ENCODE measurements at places on chromosomes 7 and 10.

GRCh38 chr7:34776748-34777358, 118.8 kb downstream of the NPSR1 start:
- DNase-seq, result no peak

DNA sequence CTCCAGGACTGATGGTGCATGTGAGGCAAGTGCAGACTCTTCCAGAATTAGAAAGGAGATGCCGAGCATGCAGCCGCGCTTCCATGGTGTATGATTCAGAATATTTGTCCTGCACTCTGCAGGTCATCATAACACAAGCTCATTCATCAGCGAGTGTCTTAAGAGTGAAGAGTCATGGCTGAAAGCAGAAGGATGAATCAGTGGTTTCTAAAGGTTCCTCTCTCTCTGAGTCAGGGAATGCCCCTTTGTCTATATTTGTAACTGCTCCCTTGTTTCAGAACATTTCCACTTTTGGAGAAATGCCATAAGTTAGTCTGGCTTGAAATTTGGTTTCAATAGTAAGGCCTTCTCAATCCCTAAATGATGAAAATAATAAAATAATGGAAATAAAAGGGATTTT, 52.3 kb downstream of the HECW1 start:
- DNase-seq, result no peak

- DNase-seq, result no peak
These were observed 272.6 kb upstream of the DGKB start for GRCh38 chr7:15175152-15175551.

DNA sequence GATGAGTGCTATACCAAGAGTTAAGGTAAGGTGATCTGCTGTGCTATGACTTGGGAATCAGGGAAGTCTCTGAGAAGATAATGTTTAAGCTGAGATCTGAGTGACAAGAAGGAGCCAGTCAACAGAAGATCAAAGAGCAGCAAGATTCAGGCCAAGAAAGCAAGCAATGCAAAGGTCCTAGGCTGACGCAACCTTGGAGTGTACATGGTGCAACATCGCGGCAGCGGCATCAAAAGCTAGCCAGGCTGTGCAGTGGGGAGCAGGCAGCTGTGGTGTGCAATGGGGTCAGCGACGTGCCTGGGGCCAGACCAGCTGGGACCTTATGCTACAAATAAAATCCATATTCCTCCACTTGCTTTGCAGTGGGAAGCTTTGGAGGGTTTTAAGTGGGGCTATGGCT, 324.1 kb downstream of the LRMDA start:
- DNase-seq, result no peak

DNA sequence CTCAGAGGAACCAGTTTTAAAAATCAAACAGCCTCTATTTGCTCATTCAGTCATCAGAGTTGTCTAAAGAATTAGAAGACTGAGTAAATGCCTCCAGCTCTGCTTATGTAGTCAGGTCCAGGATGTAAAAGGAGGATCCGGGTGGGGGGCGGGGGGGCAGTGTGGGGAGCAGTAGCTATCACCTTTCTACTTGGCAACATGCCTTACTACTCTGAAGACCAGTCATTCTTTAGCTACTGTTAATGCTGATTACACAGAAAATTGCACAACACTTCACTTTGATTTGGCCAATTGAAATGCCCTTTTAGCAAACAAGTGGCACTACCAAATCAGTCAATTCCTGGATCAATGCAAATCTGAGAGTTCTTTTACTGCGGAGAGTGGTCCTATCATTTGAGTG, 164.2 kb downstream of the NXPH1 start:
- DNase-seq, result no peak

- DNase-seq, result no peak
These were observed 32.8 kb upstream of the STRIP2 start for GRCh38 chr7:129401228-129401966.

DNA sequence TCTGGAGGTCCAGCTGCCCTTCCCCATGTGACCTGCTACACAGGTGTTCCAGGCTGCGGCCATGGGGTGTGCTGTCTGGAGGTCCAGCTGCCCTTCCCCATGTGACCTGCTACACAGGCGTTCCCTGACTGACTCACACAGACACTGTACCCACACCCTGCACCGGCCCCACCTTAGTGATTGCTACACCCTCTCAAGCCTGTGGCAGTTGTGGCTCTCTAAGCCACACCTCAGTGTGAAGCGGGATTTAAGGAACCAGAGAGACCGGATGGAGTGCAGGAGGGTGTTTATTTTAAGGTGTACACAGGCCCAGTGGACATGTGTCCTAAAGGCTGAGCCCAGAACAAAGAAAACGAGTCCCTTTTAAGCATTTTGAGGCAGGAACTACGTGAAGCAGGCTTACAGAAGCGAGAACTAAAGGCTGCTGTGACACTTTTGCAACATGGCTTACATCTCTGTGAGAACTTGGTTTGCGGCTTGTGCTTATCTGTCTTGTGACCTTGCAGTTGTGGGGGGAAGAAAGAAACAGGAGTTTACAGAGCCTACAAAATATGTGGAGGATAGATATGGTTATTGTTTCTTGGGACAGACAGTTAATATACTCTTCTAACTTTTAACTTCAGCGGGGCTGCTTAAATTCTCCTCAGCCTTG, 326.4 kb downstream of the PAXIP1 start:
- DNase-seq, result no peak

GRCh38 chr7:2594599-2594998, 35.8 kb downstream of the IQCE start:
- DNase-seq, result no peak

DNA sequence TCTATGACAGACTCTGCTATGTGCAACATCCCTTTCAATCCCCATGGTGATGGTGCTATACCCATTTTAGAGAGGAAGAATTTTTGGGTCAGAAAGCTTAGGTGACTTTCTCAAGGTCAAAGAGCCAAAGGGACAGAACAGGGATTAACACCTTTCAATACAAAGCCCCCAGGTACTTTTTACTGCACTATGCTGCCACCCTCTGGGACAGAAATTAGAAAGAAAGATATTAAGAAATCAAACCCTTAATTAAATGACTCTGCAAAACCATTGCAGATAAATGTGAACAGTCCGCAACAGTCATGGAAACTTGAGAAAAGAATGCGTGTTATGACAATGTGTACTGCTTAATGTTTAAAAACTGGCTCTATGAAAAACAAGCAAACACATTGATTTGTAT, 673.7 kb downstream of the MAGI2 start:
- DNase-seq, result no peak

- DNase-seq, result no peak
These were observed 33.0 kb upstream of the EMX2 start for GRCh38 chr10:117509573-117509972.

- peak; percentile 34 for DNase-seq
These were observed 34.3 kb downstream of the INPP5A start for GRCh38 chr10:132571650-132572544.

DNA sequence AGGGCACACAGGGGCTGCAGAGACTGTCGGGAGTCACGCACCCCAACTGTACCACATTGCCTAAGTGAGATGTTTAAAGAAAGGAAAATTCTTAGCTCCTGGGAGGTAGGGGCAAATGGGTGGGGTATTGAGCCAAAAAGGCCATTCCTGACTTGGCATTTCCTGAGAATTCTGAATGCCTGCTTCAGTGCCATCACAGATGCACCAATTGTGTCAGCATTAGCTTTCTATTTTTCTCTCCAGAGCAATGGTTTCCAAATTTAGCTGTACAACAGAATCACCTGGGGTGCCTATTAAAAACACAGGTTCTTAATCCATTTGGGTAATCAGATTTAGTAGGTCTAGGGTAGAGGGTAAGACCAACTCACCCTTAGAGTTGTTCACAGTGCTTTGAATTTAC, 43.1 kb downstream of the LSMEM1 start:
- no peak for DNase-seq

DNA sequence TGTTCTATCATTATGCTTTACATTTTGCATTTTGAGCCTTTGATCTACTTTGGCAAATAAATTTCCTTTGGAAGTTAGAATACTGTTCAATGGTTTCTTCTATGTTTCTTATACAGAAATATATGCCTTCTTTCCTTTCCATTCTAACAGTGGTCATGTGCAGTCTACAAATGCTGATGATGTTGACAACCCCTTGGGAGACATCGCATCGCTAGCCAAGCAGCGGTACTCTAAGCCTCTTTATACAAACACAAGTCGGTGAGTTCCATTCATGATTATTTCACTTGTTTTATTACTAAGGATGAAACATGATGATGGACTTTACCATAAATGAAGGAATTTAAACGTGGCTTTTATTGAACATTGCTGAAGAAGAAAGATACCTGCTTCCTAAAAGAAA, 48.1 kb upstream of the ZPBP start:
- no peak for DNase-seq

DNA sequence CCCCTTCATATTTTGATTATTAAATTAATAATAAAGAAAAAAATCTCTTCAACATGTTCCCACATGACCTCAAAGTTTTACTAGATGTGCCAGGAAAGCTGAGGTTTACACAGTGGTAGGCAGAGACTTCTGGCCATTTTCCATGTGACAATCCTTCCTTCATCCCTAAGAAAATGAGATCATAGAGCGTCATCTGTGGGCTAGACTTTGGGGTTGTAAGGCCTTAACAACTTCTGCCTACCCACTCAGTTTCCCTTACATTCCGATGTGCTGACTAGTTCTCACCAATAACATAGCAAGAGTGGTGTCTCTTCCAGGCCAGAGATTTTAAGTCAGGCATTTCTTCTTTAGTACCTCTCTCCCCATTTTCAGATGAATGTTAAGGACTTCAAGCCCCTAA, 171.1 kb upstream of the PHF14 start:
- no peak for DNase-seq

- no peak for DNase-seq
These were observed 124.2 kb downstream of the ARHGAP22 start for GRCh38 chr10:48480397-48481374.

DNA sequence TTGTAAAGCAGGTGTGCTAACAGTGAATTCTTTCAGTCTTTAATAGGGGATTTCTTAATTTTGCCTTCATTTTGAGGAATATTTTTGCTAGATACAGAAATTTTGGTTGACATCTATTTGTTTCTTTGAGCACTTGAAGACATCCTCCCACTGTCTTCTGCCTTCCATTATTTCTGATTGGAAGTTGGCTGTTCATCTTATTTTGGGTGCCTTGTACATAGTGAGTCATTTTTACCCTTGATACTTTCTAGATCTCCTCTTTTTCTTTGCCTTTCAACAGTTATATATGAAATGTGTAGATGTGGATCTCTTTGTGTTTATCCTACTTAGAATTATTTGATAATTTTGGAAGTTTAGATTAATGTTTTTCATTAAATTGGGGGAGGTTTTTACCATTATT, 631.0 kb downstream of the AUTS2 start:
- no peak for DNase-seq

DNA sequence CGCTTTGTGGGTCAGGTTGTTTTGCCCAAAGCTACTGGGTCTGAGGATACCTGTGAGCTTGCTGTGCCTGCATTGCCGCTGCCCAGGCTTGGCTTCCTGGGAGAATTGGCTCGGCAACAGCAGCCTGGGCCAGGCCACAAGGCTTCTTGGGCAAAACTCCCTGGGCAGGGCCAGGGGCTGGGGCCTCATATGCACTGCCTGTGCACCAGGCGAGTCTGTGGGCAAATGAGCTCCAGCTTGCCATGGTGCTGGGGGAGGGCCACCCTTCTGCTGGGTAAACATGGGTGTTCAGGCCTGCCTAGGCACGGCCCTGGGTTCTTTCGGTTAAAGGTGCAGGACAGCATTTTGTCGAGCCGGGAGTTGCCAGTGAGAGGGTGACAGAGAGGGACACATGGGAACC, 19.4 kb downstream of the ZMIZ1 start:
- DNase-seq, result no peak

- DNase-seq, result no peak
These were observed 163.8 kb downstream of the SVIL start for GRCh38 chr10:29470843-29471543.

DNA sequence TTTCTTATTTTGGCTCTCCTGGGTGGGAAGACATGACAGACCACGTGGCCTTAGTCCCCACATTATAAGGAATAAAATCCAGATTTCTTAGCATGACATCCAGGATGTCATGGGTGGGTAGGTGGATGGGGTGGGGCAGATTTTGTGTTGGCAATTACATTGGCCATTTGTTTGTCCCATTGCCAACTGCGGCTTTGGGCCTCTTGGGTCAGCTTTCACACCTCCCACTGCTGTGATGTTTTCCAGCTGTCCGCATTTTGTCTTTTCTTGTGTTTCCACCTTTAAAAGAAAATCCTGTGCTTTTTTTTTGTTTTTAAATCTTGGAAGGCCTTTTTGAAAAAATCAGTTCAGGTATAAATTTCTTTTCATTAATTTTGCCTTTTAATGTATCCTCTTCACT, 237.0 kb downstream of the SDK1 start:
- no peak for DNase-seq

DNA sequence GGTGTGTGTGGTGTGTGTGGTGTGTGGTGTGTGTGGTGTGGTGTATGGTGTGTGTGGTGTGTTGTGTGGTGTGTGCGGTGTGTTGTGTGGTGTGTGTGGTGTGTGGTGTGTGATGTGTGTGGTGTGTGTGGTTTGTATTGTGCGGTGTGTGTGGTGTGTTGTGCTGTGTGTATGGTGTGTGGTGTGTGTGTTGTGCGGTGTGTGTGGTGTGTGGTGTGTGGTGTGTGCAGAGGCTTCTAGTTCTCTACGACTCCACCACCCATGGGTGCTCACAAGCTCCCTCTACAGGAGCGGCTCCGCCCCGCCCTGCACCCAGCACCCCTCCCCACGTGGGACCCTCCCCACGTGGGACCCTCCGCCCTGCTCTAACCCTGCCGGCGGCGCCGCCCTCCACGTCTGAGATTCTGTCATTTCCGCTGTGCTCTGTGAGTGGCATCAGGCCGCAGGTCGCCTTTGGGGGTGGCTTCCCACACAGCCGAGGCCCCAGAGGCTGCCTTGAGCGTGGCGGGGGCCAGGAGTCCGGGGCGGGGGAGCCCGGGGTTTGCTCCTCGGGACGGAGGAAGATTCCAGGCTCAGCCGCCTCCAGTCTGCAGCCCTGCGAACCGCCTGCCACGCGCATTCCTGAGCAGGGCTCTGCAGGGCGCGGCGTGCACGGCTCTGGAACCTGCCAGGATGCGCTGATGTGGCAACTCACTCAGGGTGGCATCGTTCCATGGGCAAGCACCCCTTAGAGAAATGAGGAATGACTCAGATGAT, 37.0 kb upstream of the DNAJB6 start:
- no peak for DNase-seq

GRCh38 chr10:76119515-76119914, 688.1 kb downstream of the LRMDA start:
- DNase-seq, result no peak

DNA sequence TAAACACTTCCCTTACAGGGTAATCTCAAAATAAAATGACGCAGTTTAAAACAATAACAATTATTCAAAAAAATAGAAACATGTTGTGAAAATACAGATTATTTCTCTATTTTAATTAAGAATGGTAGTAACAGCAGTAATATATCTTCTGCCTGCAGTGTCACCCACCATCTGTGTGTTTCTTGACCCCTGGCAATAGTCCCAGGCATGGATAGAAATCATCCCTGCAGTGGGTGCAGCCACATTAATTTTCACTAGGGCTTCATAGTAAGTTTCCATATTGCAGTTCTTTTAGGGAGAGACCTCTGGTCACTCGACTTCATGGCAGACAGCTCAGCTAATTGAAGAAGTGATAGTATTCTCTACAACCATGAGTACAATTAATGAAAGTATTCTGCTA, 470.1 kb upstream of the TEX47 start:
- no peak for DNase-seq

All from stimulated activated CD8-positive, alpha-beta memory T cell treated with anti-CD3 and anti-CD28 coated beads, Interleukin-4, amount 100 ng/mL, for 1 hour (primary cell).